CD4-positive, alpha-beta T cell treated with Interleukin-10 for 1 hour (primary cell): ENCODE measurements at places on chromosomes 5 and 9.
A peak's percentile ranks its signal among the peaks of the same experiment; 100 is the strongest.

DNA sequence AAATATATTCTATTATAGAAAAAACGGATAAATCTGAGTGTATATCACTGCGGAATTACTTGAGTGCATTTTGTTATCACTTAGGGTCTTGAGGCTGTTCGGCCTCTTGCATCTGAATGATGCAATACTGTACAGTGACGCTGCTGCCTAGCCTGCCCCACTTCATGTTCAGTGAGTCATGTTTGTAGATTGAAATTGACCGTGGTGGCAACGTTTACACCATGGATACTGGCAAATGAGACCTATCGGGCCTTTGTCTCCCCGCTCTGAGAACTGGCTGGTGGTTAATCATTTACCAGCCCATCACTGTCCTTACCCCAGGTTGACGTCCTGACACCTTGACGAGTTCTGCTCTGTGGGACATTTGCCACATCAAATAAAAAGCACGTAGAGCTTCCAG lies 510.1 kb upstream of the ADAMTS16 start:
- no peak for DNase-seq

DNA sequence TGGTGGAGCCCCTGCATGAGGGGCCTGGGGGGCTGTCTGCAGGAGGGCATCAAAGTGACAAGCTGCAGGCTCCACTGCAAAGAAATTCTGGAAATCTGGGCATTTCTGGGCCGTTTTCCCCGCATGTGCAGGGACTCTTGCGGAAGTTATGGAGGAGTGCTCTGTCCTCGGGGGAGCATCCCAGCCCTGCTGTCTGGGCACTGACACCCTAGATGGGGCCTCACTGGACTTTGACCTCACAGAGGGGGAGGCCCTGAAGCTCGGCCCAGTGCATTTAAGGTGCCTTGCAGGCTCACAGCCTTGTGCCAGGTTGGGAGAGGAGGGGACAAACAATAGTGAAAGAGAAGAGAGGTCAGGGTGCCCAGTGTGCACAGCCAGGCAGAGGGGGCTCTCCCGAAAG lies 35.4 kb downstream of the LHX3 start:
- DNase-seq = no peak

DNA sequence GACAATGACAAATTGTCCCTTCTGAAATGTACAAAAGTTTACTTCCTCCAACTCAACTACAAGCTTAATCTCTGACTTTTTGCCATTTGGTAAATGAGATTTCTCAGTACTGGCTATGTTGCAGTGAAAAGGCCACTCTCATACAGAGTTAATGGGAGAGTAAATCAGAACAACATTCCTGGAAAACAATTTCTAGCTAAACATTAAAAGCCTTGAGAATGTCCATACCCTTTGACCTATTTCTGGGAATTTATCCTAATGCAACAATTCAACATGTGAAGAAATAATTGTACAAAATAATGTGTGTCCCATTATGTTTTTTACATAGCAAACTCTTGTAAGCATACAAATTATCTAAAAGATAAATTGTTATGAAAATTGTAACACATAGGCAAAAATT lies 56.3 kb upstream of the SPEF2 start:
- DNase-seq = no peak

- no peak for DNase-seq
Measured at GRCh38 chr9:132609829-132610228, 27.4 kb downstream of the BARHL1 start.

DNA sequence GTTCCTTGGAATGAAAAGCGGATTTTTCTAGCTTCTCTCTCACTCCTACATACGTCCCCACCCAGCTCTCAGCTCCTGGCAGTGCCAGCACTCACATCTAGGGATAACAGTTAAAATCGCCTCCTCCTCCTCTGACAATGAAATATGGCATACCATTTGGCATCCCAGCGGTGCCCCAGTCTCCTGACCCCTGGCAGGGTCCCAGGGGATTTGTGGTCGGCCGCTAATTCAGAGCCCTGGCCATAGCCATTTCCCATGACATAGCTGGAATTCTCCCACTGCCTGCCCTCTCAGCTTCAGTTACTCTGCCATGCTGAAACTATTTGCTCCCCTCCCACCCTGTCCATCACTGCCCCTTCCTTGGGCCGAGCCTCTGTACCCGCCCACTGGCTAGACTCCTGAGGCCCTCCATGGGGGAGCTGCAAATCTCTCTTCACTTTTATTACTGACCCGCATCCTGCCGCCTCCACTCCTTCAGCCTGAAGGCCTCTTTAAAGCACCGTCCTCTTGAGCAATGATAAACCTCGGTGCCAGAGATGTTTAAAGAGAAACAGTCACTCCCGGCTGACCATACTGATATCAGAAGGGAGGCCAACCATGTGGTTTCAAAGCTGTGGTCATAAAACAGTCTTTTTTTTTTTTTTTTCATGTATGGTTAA lies 139.8 kb downstream of the SLIT3 start:
- no peak for DNase-seq

- DNase-seq = no peak
Measured at GRCh38 chr9:113914517-113914916, 38.4 kb downstream of the ZNF618 start.

DNA sequence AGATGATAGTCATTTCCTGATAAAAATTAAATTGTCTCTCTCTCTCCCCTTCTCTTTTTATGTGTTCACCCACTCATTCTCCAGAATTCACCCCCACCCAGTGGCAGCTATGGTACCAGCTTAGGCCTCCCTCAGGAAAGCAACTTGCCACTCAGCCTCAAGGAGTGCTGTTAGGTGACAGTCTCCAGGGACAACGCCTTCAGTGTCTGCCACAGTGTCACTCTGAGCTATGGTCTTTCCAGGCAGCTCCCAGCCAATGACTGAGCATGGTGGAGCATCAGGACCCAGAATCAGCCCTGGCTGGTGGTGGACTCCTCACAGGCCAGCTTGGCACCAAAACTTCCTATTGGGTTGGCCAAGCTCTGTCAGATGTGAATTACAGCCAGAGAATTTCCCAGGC lies 140.9 kb upstream of the PIK3R1 start:
- DNase-seq = no peak

- DNase-seq = no peak
Measured at GRCh38 chr5:126732716-126733115, 44.2 kb upstream of the LMNB1 start.

DNA sequence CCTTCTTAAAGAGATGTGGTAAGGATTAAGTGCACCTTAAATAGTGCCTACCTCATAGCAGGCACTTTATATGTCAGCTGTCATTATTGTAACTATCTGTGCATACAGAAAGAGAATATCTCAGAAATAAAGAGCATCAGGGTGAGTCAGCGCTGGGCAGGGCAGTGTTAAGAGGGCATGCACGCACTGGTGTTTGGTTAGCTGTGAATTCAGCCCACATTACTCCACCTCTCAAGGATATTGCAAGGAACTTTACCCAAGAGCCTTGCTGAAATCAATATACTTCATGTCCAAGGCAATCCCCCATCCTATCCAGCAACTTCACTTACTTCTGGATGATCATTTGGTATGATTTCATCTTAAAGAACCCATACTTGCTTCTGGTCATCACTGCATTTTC lies 300.9 kb downstream of the NTRK2 start:
- no peak for DNase-seq

- no peak for DNase-seq
Measured at GRCh38 chr9:28031521-28032267, 458.4 kb upstream of the C9orf72 start.

DNA sequence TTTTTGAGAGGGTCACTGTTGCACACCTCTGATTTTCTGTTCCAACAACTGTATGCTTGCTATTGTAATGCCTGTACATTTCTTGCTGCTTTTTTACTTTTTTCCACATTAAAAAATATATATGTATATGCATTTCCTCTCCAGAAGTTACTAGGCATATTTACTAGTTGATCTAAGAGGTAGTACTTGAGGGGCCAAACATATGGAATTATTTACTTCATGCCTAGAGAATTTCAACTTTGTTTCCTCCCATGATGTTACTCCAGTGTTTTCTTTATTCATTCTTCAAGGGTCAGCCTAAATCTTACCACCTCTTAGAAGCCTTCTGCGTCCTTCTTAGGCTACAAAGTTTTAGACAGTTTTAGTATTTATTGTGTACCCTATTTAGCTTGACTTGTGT lies 122.7 kb downstream of the NMUR2 start:
- DNase-seq = no peak

GRCh38 chr5:104016646-104017045 lies 454.1 kb upstream of the NUDT12 start:
- DNase-seq = no peak

GRCh38 chr5:45437752-45438151 lies 258.4 kb downstream of the HCN1 start:
- DNase-seq = no peak

- DNase-seq = no peak
Measured at GRCh38 chr9:121528642-121529041, 29.0 kb upstream of the GGTA1 start.

DNA sequence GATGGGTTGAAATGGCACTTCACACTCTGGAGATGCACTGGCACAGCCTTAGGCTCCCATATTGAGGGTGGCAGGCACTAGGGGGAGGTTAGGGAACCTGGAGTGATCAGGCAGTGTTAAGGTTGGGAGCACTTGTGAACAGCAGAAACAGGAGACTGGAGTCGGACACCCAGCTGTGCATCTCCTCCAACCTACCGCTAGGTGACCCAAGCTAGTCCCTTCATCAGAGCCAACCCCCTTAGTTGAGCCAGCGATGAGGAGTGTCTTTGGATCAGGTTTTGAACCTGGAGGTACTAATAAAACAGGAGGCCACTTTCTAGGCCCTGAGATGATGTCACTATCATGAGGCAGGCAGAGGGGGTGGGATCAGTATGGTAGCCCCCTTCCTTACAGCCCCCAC lies 1.7 kb downstream of the ACTL7B start:
- DNase-seq = no peak

DNA sequence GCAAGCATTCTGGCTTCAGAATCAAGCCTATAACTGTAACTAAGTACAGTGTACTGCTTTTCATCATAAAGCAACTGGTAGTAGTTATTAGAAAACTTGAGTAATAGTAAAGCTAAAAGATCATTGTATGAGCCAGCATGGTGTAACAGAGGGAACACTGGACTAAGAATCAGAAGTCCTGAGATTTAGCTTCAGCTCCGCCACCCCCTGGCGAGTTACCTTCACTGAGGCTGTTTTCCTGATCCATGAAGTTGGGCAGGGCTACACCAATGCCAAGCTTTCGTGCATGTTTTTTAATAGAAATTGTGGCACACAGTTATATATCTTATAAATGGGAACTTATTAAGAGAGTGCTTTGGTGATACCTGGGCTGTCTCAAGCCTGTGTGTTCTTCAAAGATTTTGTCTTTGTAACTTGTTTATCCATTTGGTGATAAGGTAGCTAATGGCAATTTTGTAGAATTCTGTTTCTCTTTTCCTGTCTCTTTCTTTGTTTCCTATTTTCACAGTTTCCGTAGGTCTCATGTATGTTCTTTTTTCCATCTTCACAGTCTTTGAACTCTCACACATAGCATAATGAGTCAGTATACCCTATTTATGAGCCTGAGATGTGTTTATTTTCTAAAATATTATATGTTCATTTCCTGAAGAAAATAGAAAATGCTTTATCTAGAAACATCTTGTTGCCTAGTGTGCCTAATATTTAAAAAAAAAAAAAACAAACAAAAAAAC lies 102.3 kb downstream of the GDNF start:
- no peak for DNase-seq

DNA sequence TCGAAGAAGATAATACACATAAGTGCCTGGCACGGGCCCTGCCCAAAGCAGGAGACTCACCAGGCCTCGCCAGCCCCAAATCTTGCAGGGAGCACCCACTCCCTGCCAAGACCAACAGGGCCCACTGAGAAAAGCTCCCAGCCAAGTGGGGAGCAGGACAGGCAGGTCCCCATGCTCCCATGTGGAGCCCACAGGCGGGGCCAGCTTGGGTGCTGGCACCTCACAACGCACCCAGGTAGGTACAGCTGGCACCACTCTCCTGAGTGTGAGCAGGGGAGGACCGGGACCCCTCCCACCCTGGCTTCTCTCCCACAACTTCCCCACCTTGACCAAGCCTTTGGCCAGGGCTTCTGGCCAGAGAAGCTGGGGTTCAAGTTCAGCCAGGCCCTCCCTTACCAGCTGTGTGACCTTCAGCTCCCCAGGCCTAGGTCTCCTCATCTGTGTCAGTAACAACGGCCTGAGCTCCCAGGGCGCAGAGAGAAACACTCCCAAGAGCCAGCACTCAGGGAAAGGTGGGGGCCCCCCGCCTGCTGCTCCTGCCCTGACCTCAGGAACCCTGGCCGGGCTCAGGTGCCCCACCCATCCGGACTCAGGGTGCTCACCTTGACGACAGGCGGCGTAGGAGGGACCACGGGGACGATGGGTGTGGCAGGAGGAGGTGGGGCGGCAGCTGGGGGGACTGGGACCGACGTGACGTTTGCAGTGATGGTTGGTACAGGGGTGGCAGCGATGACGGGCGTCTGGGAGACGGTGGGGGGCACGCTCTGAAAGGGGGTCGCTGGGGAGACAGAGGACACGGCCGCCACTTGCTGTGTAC lies 17.8 kb downstream of the BRD3 start:
- DNase-seq = no peak

DNA sequence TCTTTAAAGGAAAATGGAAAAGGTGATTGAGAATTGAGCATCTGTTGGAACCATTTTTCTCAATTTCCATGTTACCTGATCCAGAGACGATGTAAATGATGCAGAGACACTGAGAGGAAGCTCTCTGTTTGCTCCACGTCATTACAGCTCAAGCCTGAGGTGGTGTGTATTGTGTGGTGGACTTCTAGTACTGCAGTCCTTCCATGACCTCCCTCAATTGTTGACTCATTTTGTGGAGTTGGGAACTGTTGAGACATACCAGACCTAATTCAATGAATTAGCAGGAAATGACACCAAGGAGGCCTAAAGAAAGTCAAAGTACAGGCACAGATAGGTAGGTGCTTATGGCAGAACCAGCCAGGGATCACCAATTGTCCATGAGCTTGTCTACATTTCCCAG lies 15.6 kb upstream of the LVRN start:
- DNase-seq = no peak

- no peak for DNase-seq
Measured at GRCh38 chr5:128536254-128537220, 1.5 kb downstream of the FBN2 start.

DNA sequence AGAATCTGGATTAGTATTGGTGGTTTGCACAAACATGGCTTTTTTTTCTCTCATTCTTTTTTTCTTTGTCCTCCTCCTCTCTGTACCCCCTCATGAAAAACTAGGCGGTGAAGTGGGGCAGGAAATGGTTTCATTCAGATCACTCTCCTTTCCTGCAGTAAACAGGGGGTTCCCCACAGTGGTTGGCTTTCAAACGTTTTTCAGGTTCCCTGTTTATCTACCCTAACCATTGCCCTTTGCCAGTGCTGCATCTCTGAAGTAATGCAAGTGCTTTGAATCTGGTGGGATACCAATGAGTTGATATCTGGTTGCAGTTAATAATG lies 29.8 kb downstream of the NR4A3 start:
- peak; percentile 72 for DNase-seq
